ENCODE measurements at places on chromosomes 11 and 22.

DNA sequence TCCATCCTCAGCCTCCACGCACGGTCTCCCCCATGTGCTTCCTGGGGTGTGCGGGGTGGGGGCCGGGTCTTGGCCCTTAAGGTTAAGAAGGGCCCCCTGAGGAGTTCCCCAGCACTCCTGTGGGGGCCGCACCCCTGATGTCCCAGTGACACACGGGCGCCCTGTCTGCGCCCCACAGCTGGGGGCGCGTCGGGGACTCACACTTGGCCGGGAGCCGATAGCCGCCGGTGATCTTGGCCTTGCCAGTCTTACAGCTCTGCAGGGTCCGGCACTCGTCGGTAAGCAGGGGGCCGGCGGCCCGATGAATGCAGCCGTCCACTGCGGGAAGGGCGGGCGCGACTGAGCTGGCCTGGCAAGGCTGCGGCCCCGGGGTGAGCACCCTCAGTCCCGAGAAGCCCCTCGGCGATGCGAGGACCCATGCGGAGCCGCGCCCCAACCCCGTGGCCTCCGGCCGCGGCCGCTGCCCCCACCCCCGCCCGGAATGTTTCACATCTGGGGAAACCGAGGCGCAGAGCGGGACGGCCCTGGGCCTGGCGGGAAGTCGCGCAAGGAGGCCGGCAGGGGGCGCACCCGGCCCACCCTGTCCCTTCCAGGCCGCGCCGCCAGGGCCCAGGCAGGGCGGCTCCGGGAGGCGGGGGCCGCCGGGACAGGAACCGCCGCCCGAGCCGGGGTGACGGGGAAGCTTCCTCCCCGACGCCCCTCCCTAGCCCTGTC lies 13.9 kb downstream of the OTUB1 start:
- DNase-seq: peak; percentile 74

DNA sequence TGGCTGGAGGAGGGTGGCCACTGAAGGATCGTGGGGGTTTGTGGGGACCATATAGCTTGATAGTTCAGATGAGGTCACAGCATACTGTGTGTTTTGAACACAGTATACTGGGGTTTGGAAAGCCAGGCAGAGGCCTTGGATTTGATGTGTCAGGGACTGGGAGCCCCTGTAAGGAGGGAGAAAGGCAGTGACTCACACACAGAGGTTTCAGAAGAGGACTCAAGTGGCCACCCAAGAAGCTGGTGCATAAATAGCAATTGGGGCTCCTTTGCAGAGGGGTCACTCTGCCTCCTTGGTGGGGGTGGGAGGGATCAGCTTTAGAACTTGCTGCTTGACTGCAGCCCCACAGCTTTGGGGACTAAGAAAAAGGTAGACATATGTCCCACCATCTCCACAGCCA lies 39.3 kb downstream of the SLC5A1 start:
- DNase-seq: no peak

GRCh38 chr11:76916712-76917111 lies 56.0 kb downstream of the ACER3 start:
- DNase-seq: no peak

DNA sequence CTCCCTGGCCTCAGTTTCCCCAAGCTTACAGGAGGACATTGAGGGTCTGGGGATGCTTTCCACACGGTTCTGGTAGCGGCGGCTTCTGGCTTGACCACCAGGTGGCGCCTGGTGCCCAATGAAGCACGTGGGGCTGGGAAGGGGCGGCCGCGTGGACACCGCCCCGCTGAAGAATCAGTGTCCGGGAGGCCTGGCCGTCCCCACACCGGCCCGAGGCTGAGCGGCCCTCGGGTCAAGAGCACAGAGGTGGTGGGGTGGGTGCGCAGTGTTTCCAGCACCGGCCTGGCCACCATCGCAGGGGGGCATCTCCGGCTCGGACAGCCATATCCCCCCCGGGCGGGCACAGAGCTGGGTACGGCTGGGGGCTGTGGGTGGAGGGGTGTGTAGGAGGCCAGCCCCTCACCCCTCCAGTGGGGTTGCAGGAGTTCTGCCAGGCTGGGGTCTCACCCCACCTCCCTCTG lies 27.8 kb upstream of the PPARA start:
- DNase-seq: peak; percentile 72

DNA sequence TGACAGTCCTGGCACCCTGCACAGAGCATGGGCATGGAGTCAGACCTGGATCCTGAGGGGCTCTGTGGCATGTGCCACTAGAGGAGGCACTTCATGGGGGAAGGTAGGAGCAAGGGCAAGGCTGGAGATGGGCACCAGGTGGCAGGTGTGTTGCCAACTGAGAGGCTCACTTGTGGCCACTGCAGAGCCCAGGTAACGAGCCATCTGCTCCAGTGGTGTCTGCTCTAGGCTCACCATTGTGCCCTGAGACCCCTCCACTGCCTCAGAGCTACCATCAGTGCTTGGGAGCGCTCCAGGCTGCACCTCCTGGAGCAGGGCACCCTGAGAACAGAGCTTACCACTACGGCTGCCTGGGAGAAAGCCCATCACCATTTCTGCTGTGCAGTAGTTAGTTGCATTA lies 1.3 kb upstream of the ZDHHC8 start:
- DNase-seq: no peak

GRCh38 chr11:64036087-64037026 lies 626 bp downstream of the FLRT1 start:
- no peak for DNase-seq

DNA sequence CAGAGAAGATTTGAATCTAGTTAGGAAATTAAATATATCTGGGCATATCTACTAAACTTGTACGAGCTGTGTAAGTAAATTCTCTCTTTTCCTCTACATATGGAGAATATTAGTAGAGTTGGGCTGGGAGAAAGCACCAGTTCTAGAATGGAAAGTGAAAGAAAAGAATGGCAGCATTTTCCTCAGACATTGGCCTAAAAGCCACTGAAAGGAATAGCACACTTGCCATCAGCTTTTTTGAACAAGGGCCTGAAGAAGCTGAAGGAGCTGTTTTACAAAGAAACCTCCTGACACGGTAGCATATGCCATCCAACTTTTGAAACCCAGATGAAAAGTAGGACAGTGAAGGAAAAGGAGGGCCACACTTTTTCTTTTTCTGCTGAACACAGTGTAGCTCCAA lies 1563.7 kb upstream of the TENM4 start:
- DNase-seq: no peak

DNA sequence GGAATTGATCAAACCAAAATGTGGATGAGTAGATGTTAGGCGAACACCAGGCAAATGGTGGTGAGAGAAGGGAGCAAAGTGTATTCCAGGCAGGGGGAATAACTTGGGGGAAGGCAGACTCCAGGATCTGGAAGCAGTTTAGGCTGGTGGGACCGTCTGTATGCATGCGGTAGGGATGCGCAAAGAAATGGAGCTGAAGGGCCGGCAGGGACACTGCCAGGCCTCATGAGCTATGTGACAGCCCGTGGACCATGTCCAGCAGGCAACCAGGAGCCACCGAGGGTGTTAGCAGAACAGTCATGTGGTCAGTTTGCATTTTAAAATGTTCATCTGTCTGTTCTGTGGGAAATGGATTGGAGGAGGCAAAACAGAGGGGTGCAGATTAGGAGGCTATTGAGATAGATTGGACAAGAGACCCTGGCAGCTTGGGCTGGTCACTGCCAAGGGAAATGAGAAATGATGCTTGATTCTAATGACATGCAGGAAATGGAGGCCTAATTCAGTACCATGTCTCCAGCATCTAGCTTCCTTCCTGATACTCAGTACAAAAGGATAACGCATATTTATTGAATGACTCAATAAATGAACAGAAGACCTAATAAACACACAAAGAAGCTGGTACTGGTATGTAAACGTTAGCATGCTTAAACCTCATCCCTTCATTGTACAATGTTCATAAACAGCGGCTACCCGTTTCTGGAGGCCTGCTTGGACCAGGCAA lies 412.4 kb downstream of the BUD13 start:
- no peak for DNase-seq

DNA sequence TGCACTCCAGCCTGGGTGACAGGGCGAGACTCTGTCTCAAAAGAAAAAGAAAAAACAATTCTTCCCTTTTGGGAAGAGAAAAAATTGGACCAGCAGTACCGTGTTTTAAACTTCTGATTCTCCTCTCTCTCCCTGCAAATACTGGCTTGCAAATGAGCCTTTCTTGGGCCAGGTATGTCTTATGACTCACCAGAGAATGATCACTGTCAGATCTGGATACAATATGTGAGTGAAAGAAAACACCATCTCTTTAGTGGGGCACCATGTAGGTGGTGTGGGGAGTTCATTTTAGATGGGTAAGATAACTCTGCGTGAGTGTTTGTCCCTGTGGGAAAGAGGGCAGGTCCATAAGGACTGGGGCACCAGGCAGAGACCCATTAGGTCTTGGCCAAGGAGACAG lies 2.4 kb upstream of the SCGB2A2 start:
- DNase-seq: no peak

DNA sequence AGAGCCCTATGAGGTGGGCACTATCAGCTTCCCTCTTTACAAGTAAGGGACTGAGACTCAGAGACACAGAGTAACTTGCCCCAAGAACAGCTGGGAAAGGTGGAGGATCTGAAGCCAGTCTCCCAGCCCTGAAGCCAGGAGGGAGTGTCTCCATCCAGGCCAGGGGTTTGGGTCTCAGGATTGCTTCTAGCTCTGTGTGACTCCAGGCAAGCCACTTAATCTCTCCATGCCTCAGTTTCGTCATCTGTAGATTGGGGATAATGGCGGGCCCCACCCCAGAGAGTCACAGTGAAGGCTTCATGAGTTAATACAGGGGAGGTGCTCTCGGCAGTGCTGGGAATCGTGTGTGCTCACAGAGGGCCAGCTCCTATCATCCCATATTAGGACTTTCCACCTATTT lies 10.5 kb downstream of the MAP4K2 start:
- DNase-seq: no peak

GRCh38 chr11:64885367-64886286 lies 7.2 kb upstream of the EHD1 start:
- no peak for DNase-seq

- no peak for DNase-seq
Observed at GRCh38 chr11:104256525-104256924, 92.6 kb upstream of the PDGFD start.

DNA sequence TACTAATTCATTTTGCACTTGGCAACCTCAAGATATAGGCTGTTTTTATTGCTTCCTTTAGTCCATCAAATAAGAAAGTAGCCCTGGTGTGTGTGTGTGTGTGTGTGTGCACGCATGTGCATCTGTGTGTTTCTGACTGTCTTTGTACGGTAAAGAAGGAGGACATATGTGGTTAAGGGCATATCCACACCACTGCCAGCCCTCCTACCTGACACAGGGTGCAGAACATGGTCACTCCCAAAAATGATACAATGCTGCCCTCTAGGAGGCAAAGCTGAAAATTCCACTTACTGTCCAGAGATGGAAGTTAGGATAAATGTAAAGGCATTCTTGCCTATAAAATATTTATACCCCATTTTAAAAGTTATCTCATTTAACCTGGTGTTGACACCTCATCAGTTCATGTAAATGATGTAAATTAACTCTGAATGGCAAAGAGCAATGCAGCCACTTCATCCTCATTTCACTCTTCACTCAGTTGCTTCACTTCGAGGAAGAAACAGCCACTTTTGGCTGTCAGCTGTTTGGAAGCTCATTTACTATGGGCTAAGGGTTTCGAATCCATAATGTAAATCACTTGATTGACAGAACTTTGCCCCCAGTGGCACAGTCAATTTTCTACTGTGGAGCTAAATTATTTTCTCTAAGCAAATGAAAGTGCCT lies 83.1 kb upstream of the MTNR1B start:
- DNase-seq: peak; percentile 20

GRCh38 chr11:100709233-100709957 lies 22.3 kb downstream of the ARHGAP42 start:
- no peak for DNase-seq

- no peak for DNase-seq
Observed at GRCh38 chr22:37968452-37969251, 15.2 kb downstream of the POLR2F start.

- DNase-seq: peak; percentile 62
Observed at GRCh38 chr11:48008951-48009270, 28.6 kb downstream of the PTPRJ start.

DNA sequence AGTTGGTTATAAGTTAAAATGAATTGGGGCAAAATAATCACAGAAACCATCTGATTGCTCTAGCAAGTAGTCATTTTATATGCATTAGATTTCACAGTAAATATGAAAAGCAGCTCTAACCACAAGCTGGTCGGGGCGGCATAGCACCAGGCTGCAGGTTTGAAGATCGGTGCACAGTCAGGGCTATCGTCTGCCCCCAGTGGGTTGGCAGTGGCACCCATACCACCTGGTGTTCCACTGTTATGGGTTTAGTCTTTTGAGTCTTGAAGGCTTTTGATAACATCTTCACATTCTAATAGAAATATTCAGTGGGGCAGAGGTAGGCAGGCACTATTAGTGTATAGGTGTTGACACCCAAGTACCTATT lies 62.1 kb downstream of the GRK3 start:
- DNase-seq: no peak

- peak; percentile 2 for DNase-seq
Observed at GRCh38 chr11:95443386-95443785, 212.4 kb upstream of the SESN3 start.

- DNase-seq: no peak
Observed at GRCh38 chr11:41031551-41032060, 427.8 kb downstream of the LRRC4C start.

DNA sequence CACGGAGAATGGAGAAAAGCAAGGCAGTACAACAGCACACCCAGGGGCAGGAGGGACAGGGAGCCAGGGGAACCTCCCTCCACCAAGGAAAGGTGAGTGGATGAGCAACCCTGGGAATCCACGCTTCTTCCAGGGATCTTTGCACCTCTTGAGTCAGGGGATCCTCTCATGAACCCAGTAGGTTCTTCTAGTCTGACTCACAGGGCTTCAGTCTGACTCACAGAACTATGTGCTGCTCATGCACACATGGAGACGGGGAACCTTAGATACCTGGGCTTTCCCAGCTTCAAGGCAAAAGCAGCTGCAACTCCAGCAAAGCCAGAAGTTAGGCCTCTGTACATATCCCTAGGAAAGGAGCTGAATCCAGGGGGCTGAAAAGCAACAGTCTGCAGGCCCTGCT lies 1021.4 kb upstream of the TENM4 start:
- no peak for DNase-seq

- DNase-seq: peak; percentile 78
Observed at GRCh38 chr11:75140269-75141138, 10.4 kb upstream of the SLCO2B1 start.

- DNase-seq: peak; percentile 4
Observed at GRCh38 chr11:22703040-22703439, 36.6 kb downstream of the GAS2 start.

- DNase-seq: no peak
Observed at GRCh38 chr11:119493712-119494111, 70.7 kb upstream of the THY1 start.

- DNase-seq: no peak
Observed at GRCh38 chr22:45704648-45705047, 33.0 kb downstream of the ATXN10 start.

GRCh38 chr11:69810289-69811118 lies 8.7 kb downstream of the FGF3 start:
- no peak for DNase-seq

GRCh38 chr11:24754406-24754805 lies 257.6 kb downstream of the LUZP2 start:
- no peak for DNase-seq

Data from stimulated activated CD4-positive, alpha-beta T cell treated with anti-CD3 and anti-CD28 coated beads, Interleukin-12 subunit alpha, Interleukin-12 subunit beta, amount 100 ng/mL, for 48 hours (primary cell).